ENCODE measurements at places on chromosomes 3 and 15.

DNA sequence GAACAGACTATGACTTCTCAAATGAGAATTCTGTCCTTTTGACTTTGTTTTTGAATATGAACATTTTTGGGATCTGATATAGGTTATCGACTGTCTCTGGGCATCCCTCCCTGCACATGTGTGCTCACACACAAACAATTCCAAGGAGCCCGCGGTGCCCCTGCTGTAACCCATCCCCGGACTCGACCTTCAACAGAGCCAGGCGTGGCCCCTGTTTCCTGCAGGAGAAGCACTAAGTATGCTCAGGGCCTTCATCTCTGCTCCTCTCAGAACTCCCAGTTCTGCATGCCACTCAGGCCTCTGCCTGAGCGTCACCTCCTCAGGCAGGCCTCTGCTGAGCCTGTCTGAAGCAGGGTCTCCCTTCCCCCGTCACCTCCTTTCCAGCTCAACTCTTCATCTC lies 57.6 kb downstream of the NUP210 start:
- H3K4me3 ChIP-seq = no peak overlapping the region
- peaks cover 66% of the 10 kb centered on the region for H3K36me3 ChIP-seq
- no peak for DNase-seq
- peak overlapping the region; percentile 72 for H3K27ac ChIP-seq
- H3K4me1 ChIP-seq = peaks cover 5% of the 10 kb centered on the region

- H3K27me3 ChIP-seq = no peaks in the 10 kb centered on the region
- DNase-seq = no peak
- H3K4me3 ChIP-seq = no peak overlapping the region
Observed at GRCh38 chr3:120064641-120065040, 29.6 kb downstream of the GSK3B start.

DNA sequence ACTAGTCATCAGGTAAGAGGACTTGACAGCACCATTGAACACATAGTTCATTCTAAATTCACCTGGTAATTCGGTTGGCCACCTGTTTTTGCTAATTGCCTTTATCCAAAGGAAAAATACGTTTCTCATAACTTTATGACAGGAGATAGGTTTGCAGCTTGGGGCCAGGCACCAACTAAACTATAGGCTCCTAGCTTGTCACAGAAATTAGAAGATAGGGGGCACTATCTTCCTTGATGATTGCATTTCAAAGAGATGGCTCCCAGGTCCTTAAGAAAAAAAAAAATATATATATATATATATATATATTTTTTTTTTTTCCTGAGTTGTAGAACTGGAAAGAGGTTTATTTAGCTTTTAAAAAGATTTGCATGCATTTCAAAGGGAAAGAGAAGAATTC lies 563.6 kb downstream of the NAALADL2 start:
- H3K27ac ChIP-seq = no peak overlapping the region
- DNase-seq = no peak
- H3K36me3 ChIP-seq = no peaks in the 10 kb centered on the region
- H3K4me3 ChIP-seq = no peak overlapping the region
- H3K27me3 ChIP-seq = no peaks in the 10 kb centered on the region
- no peaks in the 10 kb centered on the region for H3K4me1 ChIP-seq

DNA sequence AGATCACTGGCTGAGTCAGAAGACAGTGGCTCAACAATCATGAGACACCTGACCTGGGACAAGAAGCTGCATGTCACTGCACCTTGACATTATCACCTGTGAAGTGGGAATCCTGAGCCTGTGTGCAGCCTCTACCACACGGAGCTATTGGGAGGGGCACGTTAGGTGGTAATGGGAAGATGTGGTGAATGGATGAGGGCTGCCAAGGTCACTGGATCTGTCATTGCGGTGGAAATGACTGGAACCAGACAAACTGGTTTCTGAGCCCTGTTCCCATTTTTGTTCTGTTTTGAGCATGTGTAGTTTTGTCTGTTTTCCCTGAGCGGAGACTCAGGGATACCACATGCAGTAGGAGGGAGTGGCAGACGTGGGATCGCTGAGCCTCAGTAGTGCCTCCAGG lies 235.5 kb downstream of the OPA1 start:
- peaks cover 3% of the 10 kb centered on the region for H3K36me3 ChIP-seq
- peaks cover 9% of the 10 kb centered on the region for H3K27me3 ChIP-seq
- DNase-seq = no peak
- H3K27ac ChIP-seq = no peak overlapping the region
- H3K4me1 ChIP-seq = no peaks in the 10 kb centered on the region
- no peak overlapping the region for H3K4me3 ChIP-seq

- no peak for DNase-seq
- H3K4me1 ChIP-seq = no peaks in the 10 kb centered on the region
- H3K27me3 ChIP-seq = no peaks in the 10 kb centered on the region
Observed at GRCh38 chr3:160956785-160957184, 148.4 kb downstream of the B3GALNT1 start.

- peaks cover 12% of the 10 kb centered on the region for H3K36me3 ChIP-seq
- peak; percentile 92 for DNase-seq
- H3K4me1 ChIP-seq = peaks cover 16% of the 10 kb centered on the region
- peak overlapping the region; percentile 69 for H3K4me3 ChIP-seq
- no peaks in the 10 kb centered on the region for H3K27me3 ChIP-seq
- H3K27ac ChIP-seq = peak overlapping the region; percentile 86
Observed at GRCh38 chr15:99928429-99928981, 195.3 kb upstream of the LYSMD4 start.
